ENCODE measurements at places on chromosomes 11 and 22.

- no peak for DNase-seq
Measured at GRCh38 chr22:47249370-47249928, 487.0 kb downstream of the TBC1D22A start.

GRCh38 chr11:64036087-64037026 is 626 bp downstream of the FLRT1 start:
- peak; percentile 53 for DNase-seq

DNA sequence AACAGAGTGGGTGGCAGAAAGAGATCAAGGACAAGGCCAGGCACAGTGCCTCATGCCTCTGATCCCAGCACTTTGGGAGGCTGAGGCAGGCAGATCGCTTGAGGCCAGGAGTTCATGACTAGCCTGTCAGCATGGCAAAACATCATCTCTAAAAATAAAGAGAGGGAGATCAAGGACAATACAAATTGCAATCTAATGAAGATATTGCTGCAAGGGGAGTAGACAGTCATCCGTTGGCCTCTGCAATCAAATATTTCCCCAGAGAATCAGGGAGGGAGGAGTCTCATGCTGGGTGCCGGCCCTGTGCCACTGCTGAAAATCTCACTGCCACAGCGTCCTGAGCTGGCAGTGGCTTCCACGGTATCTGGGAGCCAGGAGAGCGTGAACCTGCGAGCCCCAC is 19.4 kb upstream of the IL17RA start:
- no peak for DNase-seq

GRCh38 chr11:35138943-35139721 is at the start of gene CD44:
Gene CD44, plus strand, starts transcription at chr11:35139171. Its CDS starts 133 bp downstream, at chr11:35139304.
- peak; percentile 92 for DNase-seq

DNA sequence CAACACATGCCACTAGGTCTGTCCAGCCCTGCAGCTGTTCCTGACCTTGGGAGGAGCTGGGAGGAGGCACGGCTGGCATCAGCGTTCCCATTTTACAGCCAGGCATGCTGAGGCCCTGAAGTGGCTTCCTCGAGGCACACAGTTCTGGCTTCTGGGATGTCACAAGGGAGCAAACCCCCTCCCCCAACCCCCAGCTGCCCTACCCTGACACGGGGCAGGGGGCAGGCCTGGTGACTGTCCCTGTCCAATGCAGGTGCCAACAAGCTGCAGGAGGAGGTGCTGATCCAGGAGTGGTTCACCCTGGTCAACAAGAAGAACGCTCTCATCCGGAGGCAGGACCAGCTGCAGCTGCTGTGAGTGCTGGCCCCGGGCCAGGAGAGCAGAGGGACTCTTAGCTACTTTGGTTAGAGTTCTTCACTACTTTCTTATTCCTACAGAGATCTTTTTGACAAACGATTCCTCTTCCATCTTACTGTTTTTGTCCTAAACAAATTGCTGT is 5.3 kb downstream of the KCNK7 start:
- DNase-seq, result no peak

GRCh38 chr22:46119729-46120419 is 30.5 kb upstream of the PPARA start:
- DNase-seq, result no peak

Measured in hematopoietic multipotent progenitor cell treated with erythropoietin and hydrocortisone succinate and interleukin-3 and kit ligand, for 4 days (in vitro differentiated cells).